Thymus (tissue), 14 donors: ENCODE measurements at places on chromosomes 6 and 20.

DNA sequence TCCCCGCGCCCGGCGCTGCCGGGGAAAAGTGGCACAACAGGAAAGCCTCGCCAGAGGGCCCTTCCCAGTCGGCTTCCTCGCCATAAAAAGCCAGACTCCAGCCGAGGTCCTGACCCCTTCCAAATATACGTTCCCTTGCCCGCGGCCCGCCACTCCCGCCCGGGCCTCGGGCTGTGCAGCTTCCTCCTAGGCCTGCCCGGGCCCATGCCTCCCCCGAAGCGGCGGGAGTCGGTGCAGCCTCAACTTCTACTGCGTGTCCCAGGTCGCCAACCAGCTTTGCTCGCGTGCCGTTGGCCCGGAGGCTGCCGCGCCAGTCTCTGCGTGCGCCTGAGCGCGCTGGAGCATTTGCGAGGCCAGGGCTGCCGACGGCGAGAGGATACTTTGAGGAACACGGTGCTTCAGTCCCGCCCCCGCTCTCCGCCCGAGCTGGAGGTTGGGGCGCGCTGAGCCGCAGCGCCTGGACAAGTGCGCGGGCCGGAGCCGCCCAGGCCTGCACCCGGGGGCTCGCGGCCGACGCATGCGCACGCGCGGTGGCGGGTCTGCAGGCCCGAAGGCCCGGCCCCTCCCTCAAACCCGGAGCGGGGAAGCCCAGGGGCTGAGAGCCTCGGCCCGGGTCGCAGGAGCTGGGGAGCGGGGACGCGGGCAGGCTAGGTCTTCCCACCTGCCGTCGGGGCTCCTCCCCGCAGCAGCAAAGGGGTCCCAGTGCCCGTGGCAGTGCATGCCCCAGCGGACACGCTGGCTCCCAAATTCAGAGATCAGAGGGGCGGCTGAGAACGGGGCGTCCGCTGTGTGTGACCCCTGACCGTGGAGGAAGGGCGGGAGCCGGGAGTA lies 10.2 kb downstream of the FOXC1 start:
- H3K4me1 ChIP-seq: peaks cover 5% of the 10 kb centered on the region
- no peaks in the 10 kb centered on the region for H3K36me3 ChIP-seq
- DNase-seq: no peak
- peak overlapping the region; percentile 38 for H3K4me3 ChIP-seq
- no peak overlapping the region for H3K27ac ChIP-seq
- H3K27me3 ChIP-seq: peaks cover 96% of the 10 kb centered on the region

DNA sequence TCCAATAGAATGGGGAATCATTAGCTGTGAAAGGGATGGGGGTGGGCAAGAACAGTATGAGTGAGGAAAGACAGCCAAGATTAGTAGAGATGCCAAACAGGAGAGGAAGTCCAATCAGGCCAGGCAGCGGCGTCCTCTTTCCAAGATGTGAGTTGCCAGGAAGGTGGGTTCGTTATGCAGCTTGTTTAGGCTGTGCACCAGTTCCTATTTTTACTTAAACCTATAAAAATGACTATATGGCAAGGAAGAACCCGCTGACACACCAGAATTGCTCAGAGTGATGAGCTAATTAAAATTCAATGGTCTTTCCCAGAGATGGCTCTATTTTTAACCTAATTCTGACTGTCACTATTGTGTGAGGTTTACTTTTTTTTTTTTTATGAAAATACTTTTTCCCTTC lies 88.2 kb downstream of the SLC22A23 start:
- no peaks in the 10 kb centered on the region for H3K27me3 ChIP-seq
- no peaks in the 10 kb centered on the region for H3K4me1 ChIP-seq
- no peaks in the 10 kb centered on the region for H3K36me3 ChIP-seq
- H3K27ac ChIP-seq: no peak overlapping the region
- H3K4me3 ChIP-seq: no peak overlapping the region
- no peak for DNase-seq

DNA sequence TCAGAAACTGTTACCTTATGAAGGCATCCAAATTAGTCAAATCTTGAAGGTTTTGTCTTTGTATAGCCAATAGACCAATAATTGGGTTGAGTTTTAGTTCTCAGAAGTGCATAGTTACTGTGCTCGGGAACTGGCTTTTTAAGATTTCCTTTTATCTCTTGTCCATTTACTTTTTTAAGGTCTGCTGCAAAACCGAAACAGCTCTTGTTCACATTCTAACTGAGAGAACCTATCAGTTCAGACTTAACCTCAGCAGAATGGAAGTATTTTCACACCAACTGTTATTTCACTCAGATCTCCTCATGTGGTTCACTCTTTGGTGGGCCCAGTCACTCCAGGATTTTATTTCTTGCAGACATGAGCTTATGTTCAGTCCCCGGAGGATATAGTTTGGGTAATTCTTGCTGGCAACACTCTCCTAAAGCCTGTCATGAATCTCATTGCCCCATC lies 55.5 kb downstream of the TPBG start:
- DNase-seq: no peak
- no peaks in the 10 kb centered on the region for H3K27me3 ChIP-seq
- H3K4me3 ChIP-seq: no peak overlapping the region
- H3K36me3 ChIP-seq: no peaks in the 10 kb centered on the region

DNA sequence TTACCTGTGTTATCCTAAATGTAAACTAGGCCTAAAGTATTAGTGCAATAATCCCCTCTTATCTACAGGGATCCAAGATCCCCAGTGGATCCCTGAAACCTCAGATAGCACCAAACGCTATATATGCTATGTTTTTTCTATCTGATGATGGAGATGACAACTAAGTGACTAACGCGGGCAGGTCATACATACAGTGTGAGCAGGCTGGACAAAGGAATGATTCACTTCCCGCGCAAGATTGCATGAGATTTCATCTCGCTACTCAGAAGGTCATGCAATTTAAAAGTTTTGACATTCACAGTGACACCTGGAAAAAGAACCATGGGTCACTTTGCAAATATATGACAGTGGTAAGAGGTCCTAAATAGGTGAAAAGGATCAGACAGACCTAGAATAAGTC lies 875.9 kb downstream of the HACE1 start:
- H3K4me3 ChIP-seq: no peak overlapping the region
- H3K4me1 ChIP-seq: no peaks in the 10 kb centered on the region
- no peak overlapping the region for H3K27ac ChIP-seq
- DNase-seq: no peak
- H3K36me3 ChIP-seq: no peaks in the 10 kb centered on the region

DNA sequence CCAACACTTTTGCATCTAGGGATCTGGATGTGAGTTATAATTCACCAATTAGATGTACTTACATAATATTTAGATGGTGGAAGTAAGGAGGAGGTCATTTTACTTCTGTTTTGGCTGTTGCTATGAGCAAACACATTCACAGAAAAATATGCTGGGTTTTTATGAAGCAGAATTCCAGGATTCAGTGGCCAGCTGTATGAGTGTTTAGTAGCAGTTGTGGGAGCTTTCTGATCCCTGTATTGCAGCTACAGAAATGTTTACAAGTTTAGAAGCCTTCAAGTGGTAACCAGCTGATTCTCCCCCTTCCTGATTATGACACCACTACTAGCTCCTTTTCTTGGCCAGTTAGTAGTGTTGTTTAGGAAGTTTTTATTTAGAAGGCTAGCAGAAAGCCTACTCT lies 177.0 kb downstream of the TENT5A start:
- H3K27ac ChIP-seq: no peak overlapping the region
- no peak for DNase-seq
- H3K27me3 ChIP-seq: no peaks in the 10 kb centered on the region
- H3K36me3 ChIP-seq: no peaks in the 10 kb centered on the region

GRCh38 chr6:165800337-165800736 lies 137.3 kb upstream of the PDE10A start:
- no peaks in the 10 kb centered on the region for H3K4me1 ChIP-seq
- DNase-seq: no peak
- H3K27me3 ChIP-seq: peaks cover 14% of the 10 kb centered on the region
- no peak overlapping the region for H3K4me3 ChIP-seq
- no peaks in the 10 kb centered on the region for H3K36me3 ChIP-seq

- no peak overlapping the region for H3K4me3 ChIP-seq
- H3K27me3 ChIP-seq: no peaks in the 10 kb centered on the region
- no peaks in the 10 kb centered on the region for H3K36me3 ChIP-seq
- no peaks in the 10 kb centered on the region for H3K4me1 ChIP-seq
Observed at GRCh38 chr6:138815797-138816528, 20.1 kb downstream of the ECT2L start.

- H3K27ac ChIP-seq: peak overlapping the region; percentile 62
- peak overlapping the region; percentile 40 for H3K4me3 ChIP-seq
- H3K4me1 ChIP-seq: peaks cover 40% of the 10 kb centered on the region
- no peaks in the 10 kb centered on the region for H3K36me3 ChIP-seq
- DNase-seq: peak; percentile 73
Observed at GRCh38 chr6:166751051-166751595, 124.1 kb upstream of the RPS6KA2 start.

DNA sequence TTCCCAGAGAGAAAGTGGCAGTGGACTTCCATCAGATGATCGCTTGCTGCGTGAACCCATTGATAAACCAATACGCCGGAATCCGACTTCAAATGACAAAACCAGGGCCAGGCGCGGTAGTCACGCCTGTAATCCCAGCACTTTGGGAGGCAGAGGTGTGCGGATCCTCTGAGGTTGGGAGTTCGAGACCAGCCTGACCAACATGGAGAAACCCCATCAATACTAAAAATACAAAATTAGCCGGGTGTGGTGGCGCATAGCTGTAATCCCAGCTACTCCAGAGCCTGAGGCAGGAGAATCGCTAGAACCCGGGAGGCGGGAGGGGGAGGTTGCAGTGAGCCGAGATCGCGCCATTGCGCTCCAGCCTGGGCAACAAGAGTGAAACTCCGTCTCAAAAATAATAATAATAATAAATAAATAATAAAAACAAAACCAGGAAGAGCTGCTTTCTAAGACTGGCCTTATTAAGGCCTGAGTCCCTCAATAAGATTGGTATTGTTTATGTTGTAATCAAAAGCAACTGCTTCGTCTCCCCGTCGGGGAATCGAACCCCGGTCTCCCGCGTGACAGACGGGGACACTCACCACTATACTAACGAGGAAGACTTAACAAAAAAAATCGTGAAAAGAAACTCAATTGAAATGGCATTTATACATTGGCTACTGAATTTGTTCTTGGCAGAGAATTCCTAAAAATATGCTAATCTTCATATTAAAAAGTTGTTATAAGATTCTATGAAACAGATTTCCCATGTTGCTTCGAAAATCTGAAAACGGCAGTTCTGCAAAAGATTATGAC lies 110.2 kb upstream of the ZNF184 start:
- H3K4me3 ChIP-seq: no peak overlapping the region
- H3K27ac ChIP-seq: no peak overlapping the region
- no peaks in the 10 kb centered on the region for H3K4me1 ChIP-seq
- H3K27me3 ChIP-seq: peaks cover 9% of the 10 kb centered on the region
- DNase-seq: no peak

DNA sequence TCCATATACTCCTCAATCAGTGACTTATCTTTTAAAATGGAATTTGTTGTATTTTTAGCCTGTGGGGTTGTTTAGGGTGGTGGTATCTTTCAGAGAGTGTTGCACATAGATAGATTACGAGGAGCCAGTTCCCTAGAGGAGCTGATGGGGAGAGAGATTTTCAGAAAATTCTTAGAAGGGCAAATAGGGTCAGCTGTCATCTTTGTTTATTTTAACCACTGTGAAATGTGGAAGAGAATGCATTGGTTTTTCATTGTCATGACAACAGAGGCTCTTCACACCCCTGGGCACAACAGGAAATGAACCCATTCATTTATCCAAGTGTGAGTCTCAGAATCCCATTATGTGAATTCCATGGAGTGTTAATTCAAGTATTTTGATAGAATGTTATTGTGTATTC lies 188.4 kb downstream of the JARID2 start:
- peaks cover 16% of the 10 kb centered on the region for H3K4me1 ChIP-seq
- no peaks in the 10 kb centered on the region for H3K27me3 ChIP-seq
- no peak overlapping the region for H3K4me3 ChIP-seq
- no peak overlapping the region for H3K27ac ChIP-seq
- DNase-seq: no peak

DNA sequence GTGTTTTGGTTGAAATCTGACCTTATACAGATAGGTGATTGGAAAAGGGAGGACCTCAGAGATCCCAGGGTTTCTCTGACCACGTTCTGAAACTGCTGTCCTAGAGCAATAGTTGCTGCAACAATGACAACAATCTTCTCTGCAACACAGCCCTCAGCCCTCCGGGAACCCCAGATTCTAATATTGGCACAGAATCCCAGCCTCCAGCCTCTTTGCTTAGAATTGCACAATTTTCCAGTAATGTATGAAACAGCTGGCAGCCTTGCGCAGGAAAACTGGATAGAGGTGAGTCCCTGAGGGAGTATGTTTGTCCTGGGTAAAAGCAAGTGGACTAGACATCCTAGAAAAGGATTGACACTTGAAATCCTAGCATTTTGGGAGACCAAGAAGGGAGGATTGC lies 30.4 kb upstream of the PNRC1 start:
- no peaks in the 10 kb centered on the region for H3K27me3 ChIP-seq
- H3K36me3 ChIP-seq: no peaks in the 10 kb centered on the region
- no peak overlapping the region for H3K27ac ChIP-seq
- no peaks in the 10 kb centered on the region for H3K4me1 ChIP-seq

DNA sequence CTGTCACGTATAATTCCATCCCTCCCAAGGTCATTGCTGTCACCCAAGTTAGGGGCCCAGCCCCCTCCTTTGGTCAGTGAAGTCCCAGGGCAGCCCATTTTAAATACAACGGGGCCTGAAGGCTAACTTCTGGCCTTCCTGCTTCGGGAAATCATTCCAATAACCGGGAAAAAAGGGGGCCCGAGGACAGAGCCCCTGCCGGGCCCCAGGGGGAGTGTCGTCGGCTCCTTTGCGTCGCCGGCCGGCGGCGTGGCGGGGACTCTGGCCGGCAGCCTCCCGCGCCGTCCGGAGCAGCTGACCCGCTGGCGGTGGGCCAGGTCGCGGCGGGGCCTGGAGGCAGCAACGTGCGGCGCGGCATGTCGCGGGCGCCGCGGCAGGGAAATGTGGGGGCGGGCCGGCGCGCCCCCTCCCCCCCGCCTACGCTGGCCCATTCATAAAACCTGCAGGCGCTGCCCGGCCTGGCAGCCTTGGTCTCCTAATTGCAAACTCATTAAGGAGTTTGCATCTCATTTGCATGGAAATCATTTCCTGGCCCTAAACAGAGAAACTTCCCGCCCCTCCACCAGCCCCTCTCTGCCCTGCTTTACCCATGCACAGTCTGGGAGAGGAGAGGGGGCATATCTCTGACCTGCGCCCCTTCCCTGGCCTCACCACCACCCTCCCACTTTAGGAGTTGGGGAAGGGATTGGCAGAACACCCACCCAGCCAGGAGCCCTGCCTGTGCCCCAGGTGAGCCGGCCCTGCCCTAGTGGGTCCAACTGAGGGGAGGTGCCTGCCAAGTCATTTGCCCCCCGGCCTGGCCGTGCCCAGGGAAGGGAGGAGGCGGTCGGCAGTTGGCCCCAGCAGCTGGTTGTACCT lies 50.7 kb downstream of the MRPL14 start:
- H3K4me3 ChIP-seq: no peak overlapping the region
- peaks cover 12% of the 10 kb centered on the region for H3K4me1 ChIP-seq
- H3K27ac ChIP-seq: no peak overlapping the region
- DNase-seq: no peak

- H3K4me1 ChIP-seq: peaks cover 9% of the 10 kb centered on the region
- H3K4me3 ChIP-seq: no peak overlapping the region
- H3K27ac ChIP-seq: no peak overlapping the region
- no peaks in the 10 kb centered on the region for H3K36me3 ChIP-seq
Observed at GRCh38 chr6:149252622-149253021, 64.9 kb upstream of the TAB2 start.

GRCh38 chr6:34027445-34027936 lies 118.4 kb downstream of the GRM4 start:
- no peak overlapping the region for H3K4me3 ChIP-seq
- H3K36me3 ChIP-seq: no peaks in the 10 kb centered on the region
- no peaks in the 10 kb centered on the region for H3K27me3 ChIP-seq
